T-helper 17 cell (primary cell): ENCODE measurements at places on chromosomes 1 and 21.

- H3K36me3 ChIP-seq = peaks cover 2% of the 10 kb centered on the region
- no peak overlapping the region for H3K27ac ChIP-seq
- no peak for DNase-seq
- H3K27me3 ChIP-seq = peaks cover 65% of the 10 kb centered on the region
- H3K4me1 ChIP-seq = peaks cover 4% of the 10 kb centered on the region
Measured at GRCh38 chr1:225587310-225587709, 65.6 kb downstream of the ENAH start.

GRCh38 chr1:114224196-114224907 lies 70.7 kb upstream of the SYT6 start:
- no peak for DNase-seq
- H3K4me3 ChIP-seq = no peak overlapping the region
- no peaks in the 10 kb centered on the region for H3K4me1 ChIP-seq
- H3K27ac ChIP-seq = no peak overlapping the region

GRCh38 chr21:45175326-45176095 lies 101.1 kb downstream of the ADARB1 start:
- peaks cover 6% of the 10 kb centered on the region for H3K36me3 ChIP-seq
- DNase-seq = no peak
- no peak overlapping the region for H3K4me3 ChIP-seq
- peaks cover 9% of the 10 kb centered on the region for H3K4me1 ChIP-seq
- no peaks in the 10 kb centered on the region for H3K27me3 ChIP-seq
- H3K27ac ChIP-seq = no peak overlapping the region

- H3K4me1 ChIP-seq = peaks cover 4% of the 10 kb centered on the region
- H3K4me3 ChIP-seq = peak overlapping the region; percentile 50
- peaks cover 39% of the 10 kb centered on the region for H3K27me3 ChIP-seq
- DNase-seq = no peak
- no peak overlapping the region for H3K27ac ChIP-seq
Measured at GRCh38 chr1:68116643-68117235, 66.3 kb upstream of the DIRAS3 start.
